ENCODE measurements at places on chromosomes 6 and 20.

- DNase-seq: no peak
Measured at GRCh38 chr6:42249279-42249678, 31.6 kb upstream of the MRPS10 start.

DNA sequence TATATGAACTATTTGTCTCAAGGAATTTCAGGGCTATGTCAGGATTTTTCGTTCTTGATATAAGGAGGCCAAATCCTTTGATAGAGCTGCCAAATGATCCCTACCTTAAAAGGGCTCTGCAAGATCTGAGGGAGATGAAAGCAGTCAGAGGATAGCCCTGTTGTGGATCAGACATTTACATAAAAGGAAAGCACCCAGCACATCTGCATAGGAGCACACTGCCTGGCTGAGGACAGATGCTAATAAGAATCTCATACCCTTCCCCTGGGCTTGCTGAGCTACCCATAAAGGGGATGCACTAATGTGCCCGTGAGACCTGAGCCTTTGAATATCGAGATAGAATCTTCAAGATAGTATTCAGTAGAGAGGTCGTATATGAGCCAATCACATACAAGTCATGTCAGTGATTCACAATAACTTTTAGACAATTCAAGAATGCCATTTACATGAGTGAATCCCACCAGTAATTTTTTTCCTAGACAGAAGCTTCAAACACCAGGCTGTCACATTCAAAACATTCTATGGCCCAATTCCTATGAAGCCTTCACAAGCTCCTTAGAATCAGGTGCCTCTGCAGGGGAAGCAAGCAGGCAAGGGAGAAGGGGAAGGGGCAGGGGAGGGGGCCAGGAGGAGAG is 71.1 kb downstream of the STMND1 start:
- DNase-seq: no peak

- no peak for DNase-seq
Measured at GRCh38 chr6:98124171-98124570, 710.2 kb upstream of the POU3F2 start.

GRCh38 chr6:52834481-52834880 is 6.1 kb downstream of the GSTA5 start:
- no peak for DNase-seq

DNA sequence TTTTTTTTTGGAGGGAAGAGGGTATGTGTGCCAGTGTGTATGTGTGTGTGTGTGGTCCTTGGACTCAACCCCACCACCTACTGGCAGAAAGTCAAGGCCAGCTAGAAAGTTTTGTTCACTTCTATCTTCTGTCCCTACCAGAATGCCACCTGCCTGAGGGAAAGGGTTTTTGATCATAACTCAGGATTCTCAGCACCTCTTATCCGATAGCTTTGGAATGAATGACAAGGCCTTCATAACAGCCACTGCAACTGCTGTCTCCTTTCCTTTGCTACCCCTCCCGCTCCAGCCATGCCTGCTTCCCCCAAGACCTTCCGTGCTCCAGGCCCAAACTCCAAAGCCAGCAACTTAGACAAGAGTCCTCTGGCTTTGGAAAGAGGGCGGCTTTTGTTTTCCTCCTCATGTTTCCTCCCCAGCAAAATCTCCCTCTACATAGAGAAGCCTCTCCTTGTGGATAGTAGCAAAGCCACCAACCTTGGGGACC is 18.7 kb downstream of the BTN3A1 start:
- DNase-seq: no peak

DNA sequence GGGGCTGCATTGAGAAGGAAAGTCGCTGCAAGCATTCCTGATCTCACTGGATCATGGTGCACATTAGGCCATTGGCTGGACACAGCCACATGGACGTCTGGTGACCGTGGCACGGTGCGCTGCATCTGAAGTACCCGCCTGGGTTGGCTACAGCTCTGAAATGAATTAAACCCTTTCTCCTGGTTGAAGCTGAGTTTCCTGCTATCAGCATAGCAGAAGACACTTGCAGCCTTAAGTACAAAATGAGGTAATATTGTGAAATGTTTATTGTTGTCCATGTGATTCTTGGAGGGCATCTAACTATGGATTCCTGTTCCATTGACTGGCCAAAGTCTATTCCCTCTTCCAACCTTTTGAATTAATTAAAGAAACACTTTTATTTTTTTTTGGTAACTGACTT is 89.8 kb upstream of the ADTRP start:
- DNase-seq: no peak

DNA sequence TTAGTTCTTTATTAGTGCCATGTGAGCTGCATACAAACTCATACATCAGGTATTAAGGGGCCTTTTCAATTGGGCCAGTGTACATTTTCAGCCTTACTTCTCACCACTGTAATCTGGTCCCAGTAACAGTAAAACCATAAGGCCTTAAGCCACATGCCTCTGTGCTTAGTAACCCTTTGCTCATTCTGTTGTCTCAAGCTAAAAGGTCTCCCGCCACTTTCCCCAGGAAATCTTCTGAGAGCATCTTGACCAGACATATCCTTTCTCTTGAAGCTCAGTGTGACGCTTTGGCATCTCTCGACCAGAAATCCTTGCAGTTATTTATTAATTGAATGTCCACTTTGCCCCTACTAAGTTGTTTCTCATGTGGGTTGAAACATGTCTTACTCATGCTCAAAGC is 68.0 kb downstream of the CYP39A1 start:
- DNase-seq: no peak

GRCh38 chr20:3994125-3994524 is 21.2 kb downstream of the RNF24 start:
- DNase-seq: no peak

DNA sequence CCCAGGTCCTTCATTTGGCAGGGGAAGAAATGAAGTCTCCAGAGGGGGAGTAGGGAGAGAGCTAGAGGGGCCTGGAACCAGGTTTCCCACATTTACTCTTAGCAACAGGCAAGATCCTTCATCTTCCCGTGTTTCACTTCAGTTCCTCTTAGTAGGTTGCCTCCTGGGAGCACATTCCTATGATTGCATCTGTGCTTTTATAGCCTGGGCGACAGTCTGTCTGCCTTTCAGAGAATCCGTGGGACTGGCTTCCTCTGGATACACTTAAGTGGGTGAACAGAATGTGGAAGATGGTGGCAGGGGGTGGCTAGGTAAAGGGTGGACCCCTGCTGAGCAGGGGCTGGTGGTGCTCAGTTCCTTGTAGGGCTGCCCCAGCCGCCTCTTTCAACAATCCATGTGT is 33.4 kb downstream of the STK35 start:
- DNase-seq: no peak

- no peak for DNase-seq
Measured at GRCh38 chr20:17622086-17622850, 52.4 kb downstream of the DSTN start.

- DNase-seq: no peak
Measured at GRCh38 chr20:23105193-23105592, 19.1 kb upstream of the CD93 start.

- DNase-seq: no peak
Measured at GRCh38 chr6:37952027-37952426, 132.5 kb downstream of the ZFAND3 start.

- DNase-seq: no peak
Measured at GRCh38 chr6:156950084-156950483, 172.9 kb downstream of the ARID1B start.

GRCh38 chr6:127090051-127090450 is 28.4 kb upstream of the RSPO3 start:
- no peak for DNase-seq

- DNase-seq: no peak
Measured at GRCh38 chr6:88442737-88443136, 276.6 kb upstream of the CNR1 start.

DNA sequence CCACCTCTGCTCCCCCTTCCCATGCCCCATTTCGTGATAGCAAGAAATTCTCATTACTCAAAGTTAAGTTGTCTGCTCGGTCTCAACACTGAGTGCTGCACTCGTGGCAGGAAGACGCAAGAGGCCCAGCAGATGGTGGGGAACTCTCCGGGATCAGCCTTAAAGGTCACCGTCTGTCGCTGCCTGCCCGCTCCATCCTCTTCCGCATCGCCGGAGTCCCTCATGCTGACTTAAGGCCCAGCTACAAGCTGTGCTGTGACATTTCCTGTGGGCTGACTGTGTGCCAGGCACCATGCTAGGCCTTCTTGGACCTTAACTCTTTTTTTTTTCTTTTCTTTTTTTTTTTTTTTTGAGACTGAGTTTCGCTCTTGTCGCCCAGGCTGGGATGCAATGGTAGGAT is 17.8 kb downstream of the GRM4 start:
- no peak for DNase-seq

- DNase-seq: no peak
Measured at GRCh38 chr6:16965689-16966088, 136.2 kb upstream of the STMND1 start.

GRCh38 chr20:8693709-8694108 is 375.2 kb upstream of the PLCB4 start:
- DNase-seq: no peak

GRCh38 chr6:13012977-13013680 is 296.6 kb downstream of the PHACTR1 start:
- DNase-seq: no peak

DNA sequence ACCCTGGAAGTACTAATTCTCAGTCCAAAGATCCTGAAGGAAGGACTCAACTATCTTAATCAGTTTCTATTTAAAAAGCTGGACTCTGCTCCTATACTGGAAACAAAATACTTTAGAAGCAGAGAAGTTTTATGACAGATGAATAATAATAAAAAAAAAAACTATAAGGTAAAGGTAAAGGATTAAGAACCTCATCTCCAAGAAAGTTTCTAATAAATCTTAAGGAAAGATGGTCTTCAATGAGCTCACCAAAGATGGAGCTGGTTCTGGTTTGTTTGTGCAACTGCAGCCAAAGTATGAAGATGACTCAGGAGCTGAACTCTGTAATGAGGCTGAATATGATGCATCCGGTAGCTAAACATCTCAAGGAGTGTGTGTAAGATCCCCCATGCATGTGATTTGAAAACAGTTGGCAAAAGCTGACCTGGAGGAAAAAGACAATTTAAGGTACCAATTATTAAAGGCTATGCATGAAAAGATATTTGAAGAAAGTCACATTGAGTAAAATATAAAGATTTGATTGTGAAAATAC is 25.2 kb downstream of the MED23 start:
- no peak for DNase-seq

DNA sequence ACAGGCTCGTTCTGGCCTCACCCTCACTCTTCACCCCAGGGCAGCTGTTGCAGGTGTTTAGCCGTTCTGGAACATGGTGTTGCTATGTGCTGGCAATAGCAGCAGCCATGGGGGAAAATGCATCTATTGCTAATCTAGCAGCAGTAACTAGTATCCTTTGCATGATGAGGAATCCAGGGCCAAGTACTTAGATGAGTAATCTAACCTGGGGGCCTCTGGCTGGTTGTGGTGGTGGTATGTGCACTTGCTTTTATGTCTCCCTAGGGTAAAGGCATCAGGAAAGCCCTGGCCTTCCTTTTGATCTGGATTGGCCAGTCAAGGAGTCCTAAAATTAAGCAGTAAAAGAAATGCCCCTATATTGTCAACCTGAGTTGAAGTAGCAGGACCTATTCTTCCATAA is 594.5 kb upstream of the MAP3K7 start:
- no peak for DNase-seq

- no peak for DNase-seq
Measured at GRCh38 chr20:2515203-2515602, 6.5 kb upstream of the ZNF343 start.

DNA sequence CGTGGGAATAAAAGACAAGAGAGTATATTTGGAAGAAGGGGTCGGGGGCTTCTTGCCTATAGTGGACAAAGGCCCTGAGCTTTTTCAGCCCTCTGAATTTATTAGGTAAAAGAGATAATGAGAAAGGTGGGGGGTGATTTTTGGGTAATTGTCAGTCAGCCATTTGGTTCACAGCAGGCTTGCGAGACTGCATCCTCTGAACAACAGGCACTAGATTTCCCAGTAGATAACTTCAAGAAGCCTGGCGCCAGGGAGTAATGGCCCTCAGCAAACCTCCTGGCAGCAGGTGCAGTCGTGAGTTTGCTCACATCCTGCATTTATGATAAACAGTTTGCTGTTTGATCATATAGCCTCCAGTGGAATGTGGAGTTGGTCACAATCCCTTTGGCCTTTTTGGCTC is 609.0 kb downstream of the DHX35 start:
- DNase-seq: no peak

DNA sequence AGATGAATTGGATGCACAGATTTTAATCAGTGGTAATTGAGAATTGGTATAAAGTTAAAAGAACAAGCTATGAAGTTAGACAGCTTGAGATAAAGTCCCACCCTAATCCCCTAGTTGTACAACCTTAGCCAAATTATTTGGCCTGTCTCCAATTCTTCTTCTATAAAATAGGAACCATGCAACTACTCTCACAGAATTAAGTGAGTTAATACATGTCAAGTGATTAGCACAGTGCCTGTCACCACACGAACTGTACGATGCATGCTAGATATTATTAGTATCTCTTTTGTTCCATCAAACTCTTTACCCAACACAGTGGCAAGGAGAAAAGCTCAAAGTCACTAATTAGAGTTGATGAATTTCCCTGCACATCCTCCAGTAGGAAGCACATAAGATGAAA is 44.7 kb downstream of the MBOAT1 start:
- DNase-seq: no peak

GRCh38 chr6:131663578-131664165 is 26.6 kb downstream of the ENPP3 start:
- DNase-seq: no peak

- DNase-seq: no peak
Measured at GRCh38 chr6:29680904-29681303, at the start of gene ZFP57. Gene ZFP57 (minus strand): TSS chr6:29681152. CDS start chr6:29677003, 4,149 bp downstream.

- DNase-seq: no peak
Measured at GRCh38 chr6:119676961-119677360, 327.4 kb upstream of the MAN1A1 start.

GRCh38 chr20:19465536-19465935 is 253.1 kb downstream of the SLC24A3 start:
- no peak for DNase-seq

GRCh38 chr6:105757512-105758200 is 328.5 kb upstream of the PRDM1 start:
- no peak for DNase-seq

GRCh38 chr6:22142856-22143255 is 154.0 kb downstream of the PRL start:
- DNase-seq: no peak

DNA sequence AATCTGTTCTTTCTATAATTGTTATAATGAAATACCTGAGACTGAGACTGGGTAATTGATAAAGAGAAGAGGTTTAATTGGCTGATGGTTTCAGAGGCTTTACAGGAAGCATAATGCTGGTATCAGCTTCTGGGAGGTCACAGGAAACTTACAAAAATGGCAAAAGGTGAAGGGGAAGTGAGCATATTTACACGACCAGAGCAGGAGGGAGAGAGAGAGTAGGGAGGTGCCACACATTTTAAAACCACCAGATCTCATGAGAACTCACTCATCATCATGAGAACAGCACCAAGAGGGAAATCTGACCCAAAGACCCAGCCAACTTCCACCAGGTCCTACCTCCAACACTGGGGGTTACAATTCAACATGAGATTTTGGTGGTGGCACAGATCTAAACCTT is 2.6 kb upstream of the SIRPB1 start:
- no peak for DNase-seq

GRCh38 chr20:1292620-1293019 is 26.5 kb downstream of the SNPH start:
- no peak for DNase-seq

Measured in stimulated activated CD8-positive, alpha-beta memory T cell treated with anti-CD3 and anti-CD28 coated beads, Interleukin-7, amount 100 ng/mL, for 24 hours (primary cell).